AG10803 (cell line): ENCODE measurements at places on chromosomes 4 and X.
A peak's percentile ranks its signal among the peaks of the same experiment; 100 is the strongest.

DNA sequence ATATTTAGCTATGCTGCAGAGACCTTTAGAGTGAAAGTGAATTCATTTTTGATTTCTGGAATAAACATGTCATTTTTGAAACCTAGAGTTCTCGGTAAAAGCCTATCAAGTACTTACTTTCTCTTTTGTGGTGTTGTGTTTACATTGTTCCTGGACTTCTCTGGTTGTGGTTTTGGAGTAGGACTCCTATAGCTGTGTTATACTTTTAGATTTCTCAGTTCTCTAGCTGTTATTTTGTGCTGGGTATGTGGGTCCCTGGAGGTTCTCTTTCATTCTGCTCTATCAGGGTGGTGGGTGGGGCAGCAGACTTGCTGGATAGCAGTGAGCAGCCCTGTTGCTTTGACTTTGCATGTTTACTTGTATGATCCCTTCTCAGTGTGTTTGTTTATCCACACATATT lies 25.6 kb upstream of the MSMO1 start:
- DNase-seq: peak; percentile 9

DNA sequence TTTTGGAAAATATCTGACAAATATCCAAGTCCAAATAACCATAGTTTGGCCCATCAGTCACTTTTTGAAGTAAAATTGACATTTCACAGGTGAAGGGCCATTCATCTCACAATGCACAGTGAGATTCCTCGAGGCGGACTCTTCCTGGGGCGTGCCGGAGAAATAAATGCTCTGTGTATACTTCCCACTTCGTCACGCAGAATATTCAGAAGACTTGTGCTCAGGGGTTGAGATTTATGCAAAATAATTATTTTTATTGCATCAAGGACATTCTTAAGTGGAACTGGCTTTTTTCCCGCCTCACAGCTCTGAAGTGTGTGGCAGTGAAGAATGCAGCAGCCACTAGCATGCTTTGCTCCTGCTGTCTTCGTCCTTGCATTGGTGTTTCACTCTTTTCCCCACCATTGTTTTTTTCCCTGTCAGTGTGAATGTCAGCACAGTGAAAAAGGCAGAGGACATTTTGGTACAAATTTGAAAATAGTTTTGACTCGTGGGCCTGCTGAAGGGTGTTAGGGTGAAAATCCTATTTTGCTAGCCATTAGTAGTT lies 70.6 kb downstream of the FAM193A start:
- DNase-seq: no peak

DNA sequence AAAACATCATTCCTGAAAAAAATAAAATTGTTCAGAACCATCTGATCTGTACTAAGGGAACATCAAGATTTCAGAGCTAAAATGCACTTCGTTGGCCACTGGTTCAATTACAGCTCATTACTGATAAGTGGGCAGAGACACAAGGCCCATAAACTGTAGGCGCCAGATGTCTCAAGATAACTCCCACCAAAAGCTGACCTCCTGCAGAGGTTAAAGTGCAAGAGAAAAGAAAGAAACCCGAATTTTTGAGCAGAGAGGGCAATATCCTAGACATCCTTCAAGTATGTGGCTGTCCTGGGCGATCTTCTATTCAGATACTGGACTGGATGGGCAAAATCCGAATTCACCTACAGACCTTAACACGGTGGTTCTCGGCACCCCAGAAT lies 660 bp downstream of the GEMIN8 start:
- DNase-seq: no peak

DNA sequence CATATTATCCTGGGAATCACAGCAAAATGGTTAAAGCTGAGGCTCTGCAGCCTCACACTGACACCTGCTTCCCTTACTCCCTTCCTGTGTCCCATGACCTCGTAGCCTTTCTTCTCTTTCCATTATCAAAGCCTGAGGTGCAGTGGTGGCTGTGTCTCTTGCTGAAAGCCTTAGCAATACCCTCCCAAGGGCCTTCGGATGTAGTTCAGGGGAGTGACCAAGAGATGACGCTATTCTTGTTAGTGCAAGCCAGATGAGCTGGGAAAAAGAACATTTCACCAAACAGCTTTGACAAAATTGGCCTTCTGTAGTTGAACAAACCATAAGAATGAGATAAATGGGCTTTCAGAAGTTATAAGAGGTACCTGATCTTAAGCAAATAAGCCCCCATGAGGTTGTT lies 31.6 kb downstream of the SMIM10L2A start:
- DNase-seq: no peak

DNA sequence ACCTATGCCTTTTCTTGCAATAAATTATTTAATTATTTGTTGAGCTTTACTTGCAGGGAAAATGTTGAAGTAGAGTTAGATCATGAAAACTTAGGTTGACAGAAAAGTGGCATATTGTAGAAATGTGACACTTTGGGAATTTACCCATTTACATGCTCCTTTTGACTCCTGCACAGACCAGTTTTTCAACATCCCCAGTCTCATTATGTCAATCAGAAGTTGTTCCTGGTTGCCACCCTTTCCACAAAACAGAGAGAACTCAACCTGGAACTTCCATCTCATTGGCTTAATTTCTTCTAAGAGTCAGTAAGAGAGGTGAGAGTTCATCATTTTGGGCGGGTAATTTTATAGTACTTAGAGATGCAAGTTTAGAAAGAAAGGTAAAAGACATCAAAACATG lies 284.6 kb upstream of the ANKRD50 start:
- DNase-seq: no peak

DNA sequence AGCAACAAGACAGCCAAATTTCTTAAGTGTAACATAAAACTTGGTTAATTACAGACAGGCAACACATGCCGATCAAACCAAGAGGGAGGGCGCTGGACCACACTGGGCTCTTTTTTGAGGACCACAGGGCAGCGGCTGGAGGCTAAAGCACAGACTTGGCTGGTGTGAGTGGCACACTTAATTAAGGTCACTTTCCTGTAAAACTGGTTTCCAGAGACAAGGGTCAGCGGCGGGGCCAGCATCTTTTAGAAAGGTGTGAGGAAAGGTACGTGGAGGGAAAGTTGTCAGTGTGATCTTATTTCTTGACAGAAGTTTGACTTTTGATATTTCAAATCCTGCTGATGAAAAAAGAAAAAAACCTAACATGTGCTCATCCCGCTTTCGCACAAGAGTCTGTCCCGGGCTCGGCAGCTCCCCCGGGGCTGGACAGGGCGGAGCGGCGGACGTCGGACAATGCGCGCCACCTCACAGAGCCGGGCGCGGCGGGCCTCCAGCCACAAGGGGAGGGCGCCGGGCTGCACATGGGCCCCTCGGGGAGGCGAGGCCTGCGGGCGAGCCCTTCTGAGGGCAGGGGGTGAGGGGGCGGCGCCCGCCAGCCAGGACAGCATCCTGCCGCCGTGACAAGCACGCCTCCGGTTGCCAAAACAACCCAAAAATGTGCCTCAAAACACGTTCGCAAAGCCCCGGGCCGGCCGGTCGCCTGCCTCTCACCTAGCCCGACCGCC lies 660 bp upstream of the HSPA4L start:
- DNase-seq: peak; percentile 46

- no peak for DNase-seq
These were observed 80.2 kb upstream of the FHL1 start for GRCh38 chrX:136067097-136067496.

- peak; percentile 49 for DNase-seq
These were observed 76.7 kb upstream of the ARHGAP24 start for GRCh38 chr4:85398276-85398675.

DNA sequence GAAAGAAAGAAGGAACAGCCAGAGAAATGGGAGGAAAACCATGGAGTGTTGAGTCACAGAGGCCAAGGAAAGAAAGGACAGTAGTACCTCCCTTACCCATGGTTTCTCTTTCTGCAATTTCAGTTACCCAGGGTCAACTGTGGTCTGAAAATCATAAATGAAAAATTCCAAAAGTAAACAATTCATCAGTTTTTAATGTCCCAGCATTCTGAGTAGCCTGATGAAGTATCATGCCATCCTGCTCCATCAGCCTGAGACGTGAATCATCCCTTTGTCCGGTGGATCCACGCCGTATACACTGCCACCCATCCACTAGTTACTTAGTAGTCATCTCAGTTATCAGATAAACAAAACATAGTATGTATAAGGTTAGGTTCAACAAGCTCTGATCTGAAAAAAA lies 114.2 kb downstream of the COMMD8 start:
- no peak for DNase-seq

GRCh38 chr4:175469514-175469913 lies 342.6 kb downstream of the GPM6A start:
- DNase-seq: peak; percentile 18

- DNase-seq: no peak
These were observed 95.2 kb downstream of the RPA4 start for GRCh38 chrX:96978906-96979305.

GRCh38 chr4:149549911-149550310 lies 265.7 kb downstream of the IQCM start:
- DNase-seq: peak; percentile 4

DNA sequence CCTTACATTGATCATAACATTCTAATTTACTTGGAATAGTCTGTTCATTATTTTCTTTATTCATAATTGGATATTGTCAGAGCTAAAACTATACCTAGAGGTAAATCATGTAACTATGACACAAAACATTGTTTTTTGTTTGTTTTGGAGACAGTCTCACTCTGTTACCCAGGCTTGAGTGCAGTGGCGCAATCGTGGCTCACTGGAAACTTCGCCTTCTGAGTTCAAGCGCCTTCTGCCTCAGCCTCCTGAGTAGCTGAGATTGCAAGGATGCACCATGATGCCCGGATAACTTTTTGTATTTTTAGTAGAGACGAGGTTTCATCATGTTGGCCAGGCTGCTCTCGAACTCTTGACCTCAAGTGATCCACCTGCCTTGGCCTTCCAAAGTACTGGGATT lies 265.2 kb downstream of the FBXO8 start:
- no peak for DNase-seq

DNA sequence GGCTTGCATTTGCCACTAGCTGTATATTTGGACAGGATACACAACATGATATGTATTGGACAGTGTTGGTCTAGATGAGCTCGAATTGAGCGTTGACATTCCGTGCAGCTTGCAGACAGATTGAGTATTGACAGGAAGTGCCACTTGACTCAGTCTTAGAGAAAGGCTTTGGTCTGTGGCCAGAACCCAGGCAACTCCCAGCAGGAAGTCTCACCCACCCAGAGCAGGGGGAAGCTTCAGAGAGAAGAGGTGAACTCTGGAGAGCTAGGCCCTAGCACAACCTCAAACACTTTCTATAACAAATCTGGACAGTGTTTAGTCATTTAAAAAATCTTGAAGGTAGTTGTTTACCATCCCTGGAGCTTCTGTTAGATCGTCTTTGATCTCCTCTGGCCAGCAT lies 280.5 kb downstream of the FBXW7 start:
- DNase-seq: peak; percentile 30

DNA sequence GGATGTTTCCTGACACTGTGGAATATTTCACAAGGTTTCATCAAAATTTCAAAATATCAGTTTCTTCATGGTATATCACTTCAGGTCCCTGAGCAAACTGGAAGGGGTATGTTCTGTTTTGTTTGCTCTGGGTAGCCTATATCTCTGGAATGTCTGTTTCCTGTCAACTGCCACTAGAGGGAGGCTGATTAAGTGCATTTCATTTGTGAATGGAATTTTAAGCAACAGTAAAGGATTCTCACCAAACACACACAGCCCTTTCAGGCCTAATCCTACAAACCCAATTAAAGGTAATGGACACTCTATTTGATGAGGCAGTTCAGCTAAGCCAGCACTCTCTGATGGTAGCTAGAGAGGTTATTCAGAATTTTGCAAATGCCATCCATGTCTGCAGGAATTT lies 307.1 kb downstream of the TEX13A start:
- no peak for DNase-seq

GRCh38 chr4:13541720-13542576 lies 2.4 kb downstream of the NKX3-2 start:
- DNase-seq: no peak

GRCh38 chrX:150507251-150507856 lies 61.1 kb upstream of the MTM1 start:
- DNase-seq: peak; percentile 14

DNA sequence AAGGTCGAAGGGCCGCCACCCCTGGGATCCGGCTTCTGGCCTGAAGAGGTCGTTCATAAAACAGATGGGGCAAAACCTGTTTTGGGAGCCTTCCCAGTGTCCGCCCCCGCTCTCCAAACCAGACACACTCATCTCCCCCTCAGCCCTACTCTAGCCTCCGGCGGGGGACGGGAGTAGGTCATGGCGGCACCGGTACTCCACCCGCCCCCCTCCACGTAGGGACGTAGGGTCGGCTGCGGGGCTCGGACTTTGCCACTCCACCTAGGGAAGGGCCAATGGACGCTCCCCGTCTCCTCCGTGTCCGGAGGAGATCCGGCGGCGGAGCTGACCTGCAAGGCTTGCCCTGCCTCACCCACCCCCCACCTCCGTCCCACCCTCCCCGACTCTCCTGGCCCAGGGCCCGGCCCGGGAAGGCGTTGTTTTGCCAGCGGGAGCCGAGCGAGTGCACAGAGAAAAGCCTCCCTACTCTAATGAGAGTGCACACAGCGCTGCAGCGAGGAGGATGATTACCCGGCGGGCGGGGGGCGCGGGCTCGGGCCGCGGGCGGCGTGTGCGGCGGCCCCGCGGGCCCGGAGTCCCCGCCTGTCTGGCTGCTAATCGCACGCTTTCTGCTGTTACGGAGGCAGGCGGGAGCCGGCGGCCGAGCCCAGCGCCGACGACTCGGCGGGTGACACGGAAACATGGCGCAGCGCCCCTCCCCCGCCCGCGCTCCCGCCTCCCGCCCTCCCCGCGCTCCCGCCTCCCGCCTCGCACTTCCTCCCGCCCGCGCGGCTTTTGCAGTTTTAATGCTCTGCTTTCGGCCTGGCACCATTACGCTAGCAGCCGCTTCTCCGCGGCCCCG lies 8.3 kb upstream of the BCOR start:
- no peak for DNase-seq

- peak; percentile 10 for DNase-seq
These were observed at the start of gene USP51 for GRCh38 chrX:55489314-55490009. Gene USP51, minus strand, starts transcription at chrX:55489848. Its CDS starts 909 bp downstream, at chrX:55488939.

GRCh38 chrX:2608638-2609430 lies 82.3 kb upstream of the CD99 start:
- peak; percentile 83 for DNase-seq

- no peak for DNase-seq
These were observed 40.7 kb upstream of the MBTPS2 start for GRCh38 chrX:21798677-21799219.

- DNase-seq: no peak
These were observed 96.8 kb upstream of the WDR44 start for GRCh38 chrX:118249146-118249545.

GRCh38 chr4:36601864-36602495 lies 320.6 kb downstream of the DTHD1 start:
- DNase-seq: no peak

GRCh38 chr4:146585761-146586333 lies 52.8 kb upstream of the POU4F2 start:
- peak; percentile 88 for DNase-seq

GRCh38 chr4:36046026-36046425 lies 198.3 kb downstream of the ARAP2 start:
- DNase-seq: no peak

DNA sequence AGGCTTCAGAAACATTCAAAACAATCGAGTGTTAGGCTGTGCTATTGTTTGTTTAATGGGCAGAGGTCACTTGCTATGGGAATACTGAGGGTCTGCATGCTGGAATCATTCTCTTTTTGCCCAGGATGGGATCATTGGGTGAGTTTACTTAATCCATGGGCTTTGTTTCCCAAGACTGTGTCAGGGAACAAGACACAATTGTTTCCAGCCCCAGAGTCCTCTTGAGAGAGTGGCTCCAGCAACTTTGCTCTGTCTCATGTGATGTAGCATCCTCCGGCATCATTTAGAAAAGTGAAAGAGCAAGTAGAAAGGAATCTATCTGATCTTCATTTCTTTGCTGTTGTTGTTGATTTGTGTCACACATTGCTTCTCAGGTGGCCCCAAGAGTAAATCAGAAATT lies 1.8 kb downstream of the TENM3 start:
- DNase-seq: no peak
